Colonic mucosa (tissue), 4 donors: ENCODE measurements at places on chromosomes 7 and 10. TPM values are rescaled to one million over a fixed set of nuclear protein-coding genes. Genes with fewer than 3 reads are reported as not detected.

DNA sequence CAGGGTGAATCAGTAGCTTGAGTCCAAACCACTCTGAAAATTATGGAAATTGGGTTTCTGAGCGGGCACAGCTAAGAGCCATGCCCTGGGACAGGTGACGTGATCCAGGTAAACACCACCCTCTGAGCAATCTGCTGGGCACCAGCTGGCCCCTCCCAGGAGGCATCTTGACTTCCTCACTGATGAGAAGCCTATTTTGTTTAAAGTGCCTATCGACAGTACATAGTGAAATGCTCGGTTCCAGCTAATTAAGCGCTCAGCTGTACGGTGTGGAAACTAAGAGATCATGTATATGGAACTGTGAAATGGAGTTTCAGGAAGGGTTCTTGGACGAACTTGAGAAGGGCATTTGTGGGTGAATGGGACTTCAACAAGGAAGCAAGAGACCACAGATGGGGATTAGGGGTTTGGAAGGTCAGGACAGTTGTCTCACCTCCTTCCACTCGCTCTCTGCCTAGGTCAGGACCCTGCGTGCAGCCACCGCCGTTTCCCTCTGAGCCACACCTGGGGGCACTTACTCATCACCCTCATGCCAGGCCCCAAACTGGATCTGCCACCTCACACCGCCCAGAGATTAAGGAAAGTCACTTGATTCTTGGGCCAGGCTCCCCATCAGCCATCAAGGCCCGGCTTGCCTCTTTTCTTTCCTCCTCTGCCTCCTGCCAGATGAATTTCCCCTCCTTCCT lies 3.2 kb downstream of the ITPRIP start:
- peaks cover 24% of the 10 kb centered on the region for H3K4me1 ChIP-seq
- no peaks in the 10 kb centered on the region for H3K36me3 ChIP-seq

GRCh38 chr7:127873715-127874636 lies 157.3 kb downstream of the LRRC4 start:
- H3K4me1 ChIP-seq: no peaks in the 10 kb centered on the region
- no peaks in the 10 kb centered on the region for H3K36me3 ChIP-seq
- DNase-seq: no peak
- no peaks in the 10 kb centered on the region for H3K27me3 ChIP-seq
- H3K4me3 ChIP-seq: no peak overlapping the region

Gene STAG3
- 1.4 TPM for total RNA-seq

DNA sequence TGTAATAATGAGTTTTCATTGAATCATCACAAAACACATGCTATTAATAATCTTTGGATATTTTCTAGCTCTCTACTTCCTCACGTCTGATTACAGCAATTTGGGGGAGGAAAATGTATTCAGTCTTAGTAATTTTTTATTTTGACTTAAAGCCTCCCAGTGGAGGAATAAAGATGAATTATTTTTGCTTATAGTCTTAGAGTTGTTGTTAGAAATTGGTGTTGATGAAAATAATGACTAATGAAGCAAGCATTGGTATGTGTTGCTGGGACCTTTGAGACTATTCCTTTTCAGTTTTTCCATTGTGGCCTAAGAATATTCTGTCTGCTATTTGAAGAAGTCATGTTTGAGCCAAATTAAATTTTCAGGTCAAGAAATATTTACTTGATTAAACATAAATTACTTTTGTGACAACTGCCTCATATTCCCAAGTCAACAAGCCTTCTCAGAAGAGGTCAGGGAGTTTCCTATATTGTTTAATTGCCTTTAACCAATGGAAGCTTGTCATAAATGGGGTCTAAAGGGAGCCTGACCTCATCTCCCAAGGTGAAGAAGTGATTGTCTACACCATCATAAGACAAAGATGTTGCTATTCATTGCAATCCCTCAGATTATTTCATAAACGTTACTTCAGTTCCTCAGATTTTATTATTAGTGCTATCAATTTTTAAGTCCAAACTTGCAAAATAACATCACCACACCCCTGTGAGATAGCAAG lies 90.0 kb downstream of the ST7 start:
- DNase-seq: no peak
- no peak overlapping the region for H3K4me3 ChIP-seq
- peaks cover 4% of the 10 kb centered on the region for H3K4me1 ChIP-seq
- H3K27ac ChIP-seq: no peak overlapping the region

DNA sequence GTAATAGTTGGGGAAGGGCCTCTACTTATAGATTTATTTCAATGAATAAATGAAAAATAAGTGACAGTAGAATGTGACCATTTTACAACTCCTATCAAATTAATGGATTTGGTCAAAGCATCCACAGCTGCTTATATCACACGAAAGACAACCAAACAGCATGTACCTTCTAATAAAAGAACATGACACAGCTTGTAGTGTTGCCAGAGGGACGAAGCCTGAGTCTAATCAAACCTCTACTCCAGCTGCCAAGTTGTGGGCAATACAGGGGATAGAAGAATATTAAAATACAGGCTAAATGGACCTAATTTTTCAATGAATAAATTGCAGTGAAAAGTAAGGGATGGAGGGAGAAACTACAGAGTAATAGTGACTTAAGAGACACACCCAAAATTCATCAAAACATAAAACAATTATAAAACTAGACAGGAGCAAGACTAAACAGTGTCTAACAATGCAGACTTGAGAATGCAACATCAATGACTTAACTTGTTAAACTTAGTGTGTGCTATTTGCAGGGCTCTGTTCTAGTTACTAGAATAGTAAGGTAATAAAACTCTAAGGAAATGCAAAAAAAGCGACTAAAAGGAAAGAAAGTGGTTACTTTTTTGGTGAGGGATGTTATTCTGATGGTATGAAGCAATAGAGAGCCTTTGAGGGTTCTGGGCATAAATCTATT lies 853.8 kb downstream of the GRM8 start:
- H3K36me3 ChIP-seq: no peaks in the 10 kb centered on the region
- H3K4me3 ChIP-seq: no peak overlapping the region
- H3K4me1 ChIP-seq: no peaks in the 10 kb centered on the region
- H3K27ac ChIP-seq: no peak overlapping the region

Gene ACBD7
- total RNA-seq: 0.98 TPM

DNA sequence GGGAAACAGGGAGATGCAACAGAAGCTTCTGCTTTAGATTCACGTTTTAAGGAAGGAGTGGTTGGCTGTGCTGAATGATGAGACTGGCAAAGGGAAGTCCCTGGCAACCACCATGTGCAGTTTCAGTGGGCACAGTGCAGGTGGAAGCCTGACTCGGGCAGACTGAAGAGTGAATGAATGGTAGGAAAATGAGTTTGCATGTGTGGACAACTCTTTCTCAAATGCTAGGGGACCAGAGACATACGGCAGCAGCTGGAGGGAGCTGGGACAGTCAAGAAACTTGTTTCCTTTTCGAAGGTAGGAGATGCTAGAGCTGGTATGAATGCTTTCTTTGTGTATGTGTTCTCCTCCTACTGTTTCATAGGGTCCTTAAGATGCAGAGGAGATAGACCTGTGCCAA lies 29.0 kb downstream of the PODXL start:
- H3K4me1 ChIP-seq: no peaks in the 10 kb centered on the region
- no peak overlapping the region for H3K27ac ChIP-seq
- H3K27me3 ChIP-seq: no peaks in the 10 kb centered on the region
- no peak overlapping the region for H3K4me3 ChIP-seq

Gene RBP3
- total RNA-seq: not detected
